NCI-H1930 (cell line): ENCODE measurements at places on chromosomes 7 and 10.

- DNase-seq, result no peak
Observed at GRCh38 chr7:155011086-155011485, 8.2 kb upstream of the PAXIP1 start.

- no peak for DNase-seq
Observed at GRCh38 chr10:27388761-27389399, 115.2 kb upstream of the RAB18 start.

DNA sequence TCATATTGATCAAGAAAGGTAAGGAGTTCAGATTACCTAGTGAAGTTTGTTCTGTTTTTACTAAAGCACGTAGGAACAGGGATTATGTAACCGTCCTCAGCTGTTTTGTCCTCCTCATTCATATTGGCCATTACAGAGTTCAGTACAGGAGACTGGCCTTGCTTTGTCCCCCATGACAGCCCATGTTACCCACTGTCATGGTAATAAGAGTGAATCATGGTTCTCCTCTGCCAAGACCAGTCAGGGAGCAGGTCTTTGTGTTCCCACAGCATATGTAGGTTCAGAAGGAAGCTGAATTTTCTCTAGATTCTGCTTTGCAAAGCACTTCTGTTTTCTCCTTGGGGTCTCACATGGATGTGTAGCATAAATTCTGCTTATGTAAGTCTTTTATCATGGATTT is 106.2 kb upstream of the GPR141 start:
- DNase-seq, result no peak

GRCh38 chr10:11167233-11167966 is 149.7 kb downstream of the CELF2 start:
- DNase-seq, result no peak

DNA sequence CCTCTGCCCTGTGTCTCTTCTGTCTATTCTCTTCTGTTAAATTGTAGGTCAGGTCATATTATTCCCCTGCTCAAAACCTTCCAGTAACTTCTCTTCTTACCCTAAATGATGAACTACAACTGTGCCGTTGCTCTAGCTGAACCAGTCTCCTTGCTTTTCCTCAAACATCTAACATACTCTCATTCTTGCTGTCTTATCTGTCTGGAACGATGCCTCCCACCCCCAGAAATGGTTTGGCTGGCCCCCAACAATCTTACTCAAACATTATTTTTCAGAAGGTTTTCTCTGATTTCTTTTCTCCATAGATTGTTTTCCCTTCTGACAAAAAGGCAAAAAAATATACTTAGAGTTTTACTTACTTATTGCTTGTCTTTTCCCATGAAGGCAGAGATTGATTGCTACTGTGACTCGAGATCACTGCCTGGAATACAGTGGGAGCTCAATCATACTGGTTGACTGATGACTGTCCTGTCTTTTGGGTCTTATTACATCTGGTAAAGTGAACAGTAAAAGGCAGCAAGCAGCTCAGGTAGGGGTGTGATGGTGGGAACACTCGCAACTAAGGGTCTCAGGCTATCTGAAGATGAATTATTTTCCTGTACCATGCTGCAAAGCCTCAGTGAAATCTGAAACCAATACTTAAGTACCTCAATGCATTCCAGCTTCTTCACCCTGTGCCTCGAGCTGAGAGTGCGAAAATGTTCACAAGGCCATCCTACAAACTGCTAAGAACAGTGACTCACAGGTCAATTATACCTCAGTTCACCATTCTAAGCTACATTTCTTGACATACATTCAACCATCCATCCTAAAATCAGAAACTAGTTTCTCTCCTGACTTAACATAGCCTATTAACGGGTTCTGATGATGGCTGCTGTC is 67.6 kb downstream of the DNMBP start:
- DNase-seq, result no peak

GRCh38 chr10:78312197-78313047 is 278.8 kb downstream of the RPS24 start:
- DNase-seq, result no peak

DNA sequence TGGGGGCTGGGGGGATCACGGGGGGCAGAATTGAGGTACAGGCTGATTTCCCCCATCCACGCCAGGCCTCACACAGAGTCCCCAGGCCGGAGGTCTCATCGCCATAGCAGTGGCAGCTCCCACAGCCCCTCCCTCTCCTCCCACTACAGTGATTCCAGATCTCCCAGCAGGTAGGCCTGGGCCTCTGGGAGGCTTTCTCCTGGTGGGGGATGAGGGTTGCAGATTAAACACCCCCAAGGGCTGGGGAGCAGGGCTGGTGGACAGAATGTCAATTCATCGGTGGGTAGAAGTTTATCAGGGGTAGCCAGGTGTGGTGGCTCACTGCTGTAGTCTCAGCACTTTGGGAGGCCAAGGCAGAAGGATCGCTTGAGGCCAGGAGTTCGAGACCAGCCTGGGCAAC is 37.2 kb upstream of the HSPB1 start:
- DNase-seq, result no peak

GRCh38 chr10:33519130-33519860 is 184.8 kb upstream of the NRP1 start:
- no peak for DNase-seq

- DNase-seq, result no peak
Observed at GRCh38 chr10:9229702-9230244, 1175.3 kb downstream of the GATA3 start.

DNA sequence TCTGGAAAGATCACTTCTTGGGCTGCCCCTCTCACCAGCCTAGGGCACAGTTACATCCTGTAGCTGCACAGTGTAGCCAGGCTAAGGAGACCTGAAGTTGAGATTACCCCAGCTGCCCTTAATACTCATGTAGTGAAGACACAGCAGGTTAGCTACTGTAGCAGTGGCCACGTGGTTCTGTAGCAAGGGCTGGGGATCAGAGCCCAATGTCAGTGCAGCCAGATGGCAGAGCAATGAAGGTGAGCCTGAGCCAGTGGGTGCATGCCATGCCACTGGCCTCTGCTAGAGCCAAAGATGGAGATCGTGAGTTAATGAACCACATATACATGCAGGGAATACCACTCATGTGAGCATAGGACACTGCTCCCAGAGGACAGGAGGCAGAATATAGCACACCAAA is 15.5 kb downstream of the AMPH start:
- no peak for DNase-seq

- DNase-seq, result no peak
Observed at GRCh38 chr7:81611040-81611439, 158.8 kb downstream of the HGF start.

DNA sequence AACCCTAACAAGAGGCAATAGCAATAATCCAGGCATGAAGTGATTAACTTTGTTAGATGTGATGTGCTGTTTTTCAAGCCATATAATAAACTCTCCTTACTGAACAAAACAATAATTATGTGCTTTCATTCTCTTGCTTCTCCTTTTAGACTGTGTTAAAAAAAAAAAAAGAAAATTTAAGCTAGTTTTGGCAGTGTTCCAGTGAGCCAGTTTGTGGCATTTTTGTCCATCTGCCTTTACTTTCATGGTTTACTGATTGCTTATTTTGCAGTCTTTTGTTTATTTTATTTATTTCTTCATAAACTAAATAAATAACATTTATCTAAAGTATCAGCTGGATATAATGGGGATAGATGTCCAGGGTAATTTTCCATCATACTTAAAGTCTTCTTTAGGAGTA is 625.3 kb downstream of the CNTNAP2 start:
- no peak for DNase-seq
